ENCODE measurements at places on chromosomes 2 and 18. TPM values are rescaled to one million over a fixed set of nuclear protein-coding genes. Genes with fewer than 3 reads are reported as not detected.

Gene AOX1
- 0.07 TPM for total RNA-seq

Gene GMPPA
- total RNA-seq, result 42.9 TPM

Gene CCDC141
- 0.07 TPM for total RNA-seq

Gene CPSF3
- total RNA-seq, result 95.2 TPM

Gene INHBB
- not detected for total RNA-seq

Gene MROH2A
- not detected for total RNA-seq

DNA sequence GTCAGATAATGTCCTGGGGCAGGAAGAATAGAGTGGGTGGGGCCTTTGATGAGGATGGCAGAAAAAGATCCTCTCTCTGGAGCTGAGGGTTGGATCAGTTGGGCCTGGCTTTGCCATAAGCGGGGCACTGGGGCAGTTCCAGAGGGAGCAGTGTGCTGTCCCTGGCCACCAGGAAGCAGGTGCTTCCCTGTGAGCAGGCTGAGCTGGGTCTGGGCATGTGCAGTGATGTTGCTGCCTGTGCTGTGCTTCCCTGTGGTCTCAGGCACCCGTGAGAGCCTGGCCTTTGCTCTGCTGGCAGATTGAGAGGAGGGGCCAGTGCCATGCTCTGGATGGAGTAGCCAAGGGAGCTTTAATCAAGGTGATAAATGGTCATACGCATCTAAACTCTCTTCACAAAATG is 14.6 kb upstream of the NPPC start:
- DNase-seq, result no peak

- no peak for DNase-seq
These were observed 137.8 kb upstream of the COPS8 start for GRCh38 chr2:236947896-236948295.

DNA sequence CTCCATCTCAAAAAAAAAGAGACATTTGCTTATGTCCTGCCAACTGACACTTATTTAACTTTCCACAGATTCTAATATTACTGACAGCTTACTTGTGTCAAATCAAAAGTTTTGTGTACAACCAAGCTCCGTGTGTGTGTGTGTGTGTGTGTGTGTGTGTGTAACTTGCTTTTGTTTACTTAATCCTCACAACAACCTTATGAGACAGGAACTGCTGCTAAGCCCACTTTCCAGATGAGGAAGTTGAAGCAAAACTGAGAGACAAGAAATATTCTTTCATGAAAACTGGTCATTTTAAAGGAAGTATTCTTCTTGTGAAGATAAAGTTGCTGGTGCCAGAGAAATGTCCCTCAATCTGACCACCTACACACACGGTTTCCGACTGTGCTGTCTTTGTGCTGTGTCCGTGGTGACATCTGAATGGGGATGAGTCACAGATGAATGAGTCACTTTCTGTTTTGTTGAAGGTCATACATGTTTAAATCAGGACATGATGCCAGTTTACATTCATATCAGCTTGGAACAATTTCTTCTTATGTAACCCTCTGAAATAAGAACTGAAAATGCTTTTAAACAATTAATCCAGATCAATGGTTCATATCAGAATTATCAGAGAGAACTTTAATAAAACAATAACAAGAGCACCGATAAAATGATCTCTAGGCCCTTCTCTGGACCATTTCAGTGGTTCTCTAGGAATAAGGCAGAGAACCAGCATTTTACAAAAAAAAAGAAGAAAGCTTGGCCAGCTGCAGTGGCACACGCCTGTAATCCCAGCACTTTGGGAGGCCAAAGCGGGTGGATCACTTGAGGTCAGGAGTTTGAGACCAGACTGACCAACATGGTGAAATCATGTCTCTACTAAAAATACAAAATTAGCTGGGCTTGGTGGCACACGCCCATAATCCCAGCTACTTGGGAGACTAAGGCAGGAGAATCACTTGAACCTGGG is 95.5 kb downstream of the THNSL2 start:
- no peak for DNase-seq

DNA sequence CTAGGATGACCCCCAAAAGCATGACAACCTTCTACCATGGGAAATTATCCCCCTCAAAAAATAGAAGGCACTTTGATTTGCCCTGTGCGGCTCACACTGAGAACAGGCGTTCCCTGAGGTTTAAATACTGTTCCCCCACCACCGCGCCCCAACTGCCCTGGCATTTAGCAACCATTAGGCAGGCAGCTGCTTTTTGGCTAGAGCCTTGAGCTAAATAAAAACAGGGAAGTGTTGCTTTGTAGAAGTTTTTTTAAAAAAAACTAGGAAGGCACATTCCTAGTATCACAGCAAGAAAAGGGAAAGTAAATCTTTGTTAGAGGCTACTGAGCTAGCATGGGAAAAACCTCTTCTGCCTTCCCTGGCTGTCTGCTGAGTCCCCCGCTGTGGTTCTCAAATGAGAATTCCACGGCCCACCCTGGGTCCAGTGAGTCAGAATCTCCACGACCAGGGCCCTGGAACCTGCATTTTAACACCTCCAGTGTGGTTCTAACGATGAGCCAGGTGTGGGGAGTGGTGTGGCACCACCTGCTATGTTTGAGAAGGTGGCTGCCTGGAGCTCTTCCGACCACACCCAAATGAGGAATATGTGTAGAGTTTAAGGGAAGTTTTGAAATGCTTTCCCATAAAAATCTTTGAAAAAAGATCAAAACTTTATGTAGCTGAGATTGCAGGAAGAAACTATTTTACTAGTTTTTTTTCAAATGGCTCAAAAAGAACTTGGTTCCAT is 66.4 kb downstream of the VIT start:
- no peak for DNase-seq

- no peak for DNase-seq
These were observed 97.1 kb upstream of the TMEM200C start for GRCh38 chr18:5992381-5992780.

GRCh38 chr2:140639628-140640027 is 1491.2 kb downstream of the LRP1B start:
- DNase-seq, result no peak

DNA sequence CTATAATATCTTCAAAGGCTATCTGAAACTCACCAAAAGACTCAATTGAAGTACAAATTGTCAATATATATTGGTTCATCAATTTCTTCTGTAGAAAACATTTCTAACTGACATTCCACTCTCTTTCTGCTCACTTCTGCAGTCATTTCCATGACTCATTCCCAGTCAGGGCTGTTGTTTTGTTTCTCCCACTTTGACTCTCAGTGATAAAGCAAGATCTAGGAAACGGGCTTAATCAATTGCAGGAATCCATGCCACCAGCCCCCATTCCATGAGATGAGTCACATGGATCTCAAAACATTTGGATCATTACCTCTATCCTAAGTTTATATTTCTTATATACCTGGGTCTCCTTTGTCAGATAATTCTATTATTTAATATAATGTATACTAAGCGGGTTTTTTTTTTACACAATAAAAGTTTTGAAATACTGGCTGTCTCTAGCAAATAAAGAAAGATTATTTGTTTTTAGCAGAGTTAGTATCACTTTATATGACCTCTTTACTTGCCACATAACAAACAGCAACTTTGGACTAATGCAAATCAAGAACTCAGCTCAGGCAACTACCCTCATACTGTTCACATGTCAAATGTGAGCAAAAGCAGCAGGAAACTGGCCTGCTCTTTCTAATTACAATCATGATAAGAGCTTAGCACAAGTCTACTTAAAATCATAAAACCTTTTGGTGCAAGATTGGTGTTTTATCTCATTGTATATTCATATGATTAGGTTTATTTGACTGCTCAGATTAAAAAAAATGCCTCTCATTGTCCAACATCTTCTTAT is 251.1 kb upstream of the PIK3C3 start:
- no peak for DNase-seq

- no peak for DNase-seq
These were observed 21.9 kb upstream of the CCDC141 start for GRCh38 chr2:179071810-179072355.

GRCh38 chr2:152347076-152347475 is 12.1 kb downstream of the FMNL2 start:
- no peak for DNase-seq

DNA sequence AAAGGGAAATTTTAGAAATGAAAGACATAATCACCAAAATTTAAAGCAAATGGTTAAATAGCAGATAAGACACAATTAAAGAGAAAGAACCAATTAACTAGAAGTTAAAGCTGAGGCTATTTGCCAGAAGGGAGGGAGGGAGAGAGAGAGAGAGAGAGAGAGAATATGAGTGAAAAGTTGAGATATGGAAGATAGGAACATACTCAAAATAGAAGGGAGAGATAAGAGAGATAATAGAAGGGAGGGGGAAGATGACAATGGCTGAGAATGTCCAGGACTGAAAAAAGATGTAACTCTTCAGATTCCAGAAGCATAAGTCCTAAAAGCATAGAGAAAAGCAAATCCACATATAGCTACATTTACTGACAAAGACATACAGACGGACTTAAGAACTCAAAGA is 17.1 kb upstream of the AAK1 start:
- no peak for DNase-seq

GRCh38 chr2:173387079-173387478 is 32.4 kb downstream of the CDCA7 start:
- DNase-seq, result no peak

GRCh38 chr2:192153561-192153960 is 41.2 kb downstream of the TMEFF2 start:
- no peak for DNase-seq

- no peak for DNase-seq
These were observed 7.4 kb downstream of the NFATC1 start for GRCh38 chr18:79402977-79403722.

DNA sequence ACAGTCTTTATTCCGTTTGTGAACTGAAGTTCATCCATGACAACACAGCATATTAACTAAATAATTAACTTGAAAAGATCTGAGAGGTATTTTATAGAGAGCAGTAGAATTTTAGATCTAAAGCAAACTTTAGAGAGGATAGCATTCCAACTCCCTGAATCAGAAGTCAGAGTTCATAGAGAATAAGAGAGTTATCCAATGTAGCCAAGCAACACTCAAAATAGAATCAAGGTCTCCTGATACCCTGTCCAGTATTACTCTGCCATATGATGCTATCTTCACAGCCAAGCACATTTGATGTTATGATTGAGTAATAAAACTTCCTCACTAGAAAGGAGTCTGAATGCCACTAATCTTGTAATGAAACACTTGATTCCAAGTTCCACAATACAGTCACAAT is 55.5 kb downstream of the RIT2 start:
- no peak for DNase-seq

- DNase-seq, result no peak
These were observed 695.7 kb downstream of the TDRD15 start for GRCh38 chr2:21819454-21819853.

- no peak for DNase-seq
These were observed 21.1 kb downstream of the TMEM182 start for GRCh38 chr2:102782933-102783332.

DNA sequence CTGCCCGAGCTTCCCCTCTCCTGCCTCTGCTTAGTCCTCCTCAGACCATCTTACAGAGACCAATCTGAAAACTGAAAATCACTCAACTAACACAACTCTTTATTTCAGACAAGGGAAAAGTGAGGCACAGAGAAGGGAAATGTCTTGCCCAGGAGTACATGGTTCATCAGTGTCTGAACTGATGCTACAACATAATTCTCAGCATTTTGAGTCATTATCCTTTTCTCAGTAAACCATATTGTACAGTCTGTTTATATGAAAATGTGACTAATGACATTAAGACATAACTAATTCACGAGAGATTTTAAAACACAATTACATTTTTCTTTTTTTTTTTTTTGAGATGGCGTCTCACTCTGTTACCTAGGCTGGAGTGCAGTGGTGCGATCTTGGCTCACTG is 62.7 kb downstream of the ITSN2 start:
- no peak for DNase-seq

GRCh38 chr18:6543330-6543908 is 128.7 kb upstream of the L3MBTL4 start:
- DNase-seq, result peak; percentile 19

DNA sequence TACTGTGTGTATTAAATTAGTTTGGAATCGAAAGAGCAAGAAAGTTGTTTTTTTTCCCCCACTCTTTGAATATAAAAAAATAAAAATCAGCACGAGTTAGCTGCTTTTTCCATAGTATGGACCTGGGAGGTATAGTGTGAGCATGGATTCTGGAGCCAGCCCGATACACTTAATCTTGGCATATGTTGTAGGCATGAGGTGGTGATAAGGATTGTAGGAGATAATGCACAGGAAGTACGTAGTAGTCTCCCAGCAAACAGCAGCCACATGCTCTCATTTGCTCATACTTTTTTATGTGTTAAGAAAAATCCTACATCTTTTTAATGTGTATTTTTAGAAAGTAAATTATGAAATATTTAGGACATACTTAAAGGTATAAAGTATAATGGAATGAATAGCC is 2.1 kb upstream of the DNAJC27 start:
- DNase-seq, result no peak

DNA sequence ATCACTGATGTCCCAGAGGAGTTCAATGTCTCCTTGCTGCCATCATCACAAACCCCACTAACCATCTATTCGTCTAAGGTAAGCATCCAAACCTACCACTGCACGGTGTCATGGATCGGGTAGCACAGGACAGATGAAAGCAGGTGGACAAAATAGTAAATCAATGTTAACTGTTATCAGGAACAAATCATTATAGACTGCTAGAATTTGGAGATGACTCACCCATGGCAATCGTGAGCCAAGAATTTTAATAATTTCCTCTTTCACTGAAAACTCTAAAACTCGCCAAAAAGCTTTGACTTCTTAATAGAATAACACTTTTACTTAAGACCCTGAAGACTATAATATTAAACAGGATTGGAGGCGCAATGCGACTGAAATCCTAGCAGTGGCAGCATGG is 33.7 kb upstream of the BZW1 start:
- no peak for DNase-seq

- no peak for DNase-seq
These were observed 29.3 kb upstream of the FAM171B start for GRCh38 chr2:186664385-186665043.

DNA sequence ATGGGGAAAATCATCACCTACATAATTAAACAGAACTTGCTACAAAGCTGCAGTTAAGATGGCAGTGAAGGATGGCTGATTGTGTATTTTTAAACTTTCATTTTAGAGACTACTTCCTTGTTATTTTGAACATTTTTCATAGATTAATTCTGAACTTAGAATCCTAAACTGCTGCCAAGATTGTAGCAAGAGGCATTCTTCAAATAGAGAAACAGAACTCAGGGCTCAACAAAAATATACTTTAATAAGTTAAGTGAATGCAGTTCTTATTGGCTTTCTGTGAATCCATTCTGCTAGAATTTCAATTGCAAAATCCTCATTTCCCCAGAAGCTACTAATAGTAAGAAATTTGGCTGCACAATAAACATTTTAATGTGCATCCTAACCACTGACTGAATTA is 160.3 kb downstream of the L3MBTL4 start:
- no peak for DNase-seq

GRCh38 chr2:177169810-177170514 is 42.6 kb upstream of the HNRNPA3 start:
- no peak for DNase-seq

DNA sequence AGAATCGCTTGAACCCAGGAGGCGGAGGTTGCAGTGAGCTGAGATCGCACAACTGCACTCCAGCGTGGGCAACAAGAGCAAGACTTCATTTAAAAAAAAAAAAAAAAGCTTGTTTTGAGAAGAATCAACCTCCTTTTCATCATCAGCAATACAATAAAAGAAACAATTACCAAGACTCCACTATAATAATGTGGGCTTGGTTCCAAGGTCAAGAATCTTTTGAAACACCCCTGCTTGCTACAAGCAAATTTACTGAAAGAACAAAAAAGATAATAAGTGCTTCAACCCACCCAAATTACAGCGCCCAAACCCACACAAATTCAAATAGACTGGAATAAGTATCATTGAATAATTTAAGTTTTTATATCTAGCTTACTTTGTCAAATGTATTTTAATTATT is 33.6 kb upstream of the MAPRE3 start:
- no peak for DNase-seq

GRCh38 chr2:144692661-144693060 is 172.7 kb upstream of the ZEB2 start:
- DNase-seq, result no peak
